ENCODE measurements at places on chromosomes 3 and 15.

DNA sequence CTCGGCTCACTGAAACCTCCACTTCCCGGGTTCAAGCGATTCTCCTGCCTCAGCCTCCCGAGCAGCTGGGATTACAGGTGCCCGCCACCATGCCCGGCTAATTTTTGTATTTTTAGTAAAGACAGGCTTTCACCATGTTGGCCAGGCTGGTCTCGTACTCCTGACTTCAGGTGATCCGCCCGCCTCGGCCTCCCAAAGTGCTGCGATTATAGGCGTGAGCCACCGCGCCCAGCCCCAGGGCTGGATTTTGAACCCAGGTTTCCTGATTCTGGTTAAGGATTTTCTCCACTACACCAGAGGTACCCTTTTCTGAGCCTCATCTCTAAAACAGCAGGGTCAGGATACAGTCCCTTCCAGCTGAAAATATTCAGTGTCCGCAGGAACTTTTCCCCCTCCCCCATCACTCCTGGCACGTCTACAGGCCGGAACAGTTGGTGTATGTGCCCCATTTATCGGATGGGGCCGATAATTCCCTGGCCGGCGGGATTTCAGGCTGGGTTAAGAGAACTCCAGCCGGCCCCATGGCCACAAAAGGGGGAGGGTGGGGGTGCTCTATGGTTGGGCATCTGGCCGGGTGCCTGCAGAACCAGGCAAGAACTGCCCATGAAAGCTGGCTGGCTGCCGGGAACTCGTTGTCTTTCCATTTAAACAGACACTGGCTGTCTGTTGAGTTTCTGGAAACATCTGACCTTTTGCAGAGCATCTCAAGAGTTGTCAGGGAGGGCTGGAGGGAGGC lies 26.8 kb upstream of the SEMA4B start:
- DNase-seq = no peak

- DNase-seq = no peak
These were observed 603 bp downstream of the SLC7A14 start for GRCh38 chr3:170585008-170585936.

- DNase-seq = no peak
These were observed 93.8 kb upstream of the IGF1R start for GRCh38 chr15:98554272-98555172.

DNA sequence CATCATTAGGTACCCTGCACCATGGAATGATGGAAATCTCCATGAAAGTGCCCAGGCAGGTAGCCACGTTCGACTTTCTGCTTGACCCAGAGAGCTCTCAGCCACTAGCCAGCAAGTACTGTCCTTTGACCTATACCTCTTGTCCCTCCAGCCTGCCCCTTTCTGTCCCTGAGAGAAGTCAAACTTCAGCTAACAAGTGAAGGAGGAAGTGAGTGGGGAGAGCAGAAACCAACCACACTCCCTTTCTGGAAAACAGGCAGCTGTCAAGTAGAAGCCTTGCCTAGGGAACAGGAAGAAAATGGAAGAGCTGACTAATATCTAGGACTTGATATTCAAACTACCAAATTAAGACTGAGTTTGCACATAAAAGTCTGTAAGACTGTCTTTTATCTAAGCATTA lies 30.3 kb upstream of the FSTL1 start:
- DNase-seq = no peak

- peak; percentile 37 for DNase-seq
These were observed 975 bp upstream of the FOXP1 start for GRCh38 chr3:71584394-71585011.

GRCh38 chr3:43869491-43869890 lies 178.8 kb downstream of the ABHD5 start:
- no peak for DNase-seq

GRCh38 chr3:165259541-165260193 lies 63.5 kb upstream of the SLITRK3 start:
- DNase-seq = no peak

GRCh38 chr15:28984421-28985315 lies 98.9 kb downstream of the APBA2 start:
- no peak for DNase-seq

DNA sequence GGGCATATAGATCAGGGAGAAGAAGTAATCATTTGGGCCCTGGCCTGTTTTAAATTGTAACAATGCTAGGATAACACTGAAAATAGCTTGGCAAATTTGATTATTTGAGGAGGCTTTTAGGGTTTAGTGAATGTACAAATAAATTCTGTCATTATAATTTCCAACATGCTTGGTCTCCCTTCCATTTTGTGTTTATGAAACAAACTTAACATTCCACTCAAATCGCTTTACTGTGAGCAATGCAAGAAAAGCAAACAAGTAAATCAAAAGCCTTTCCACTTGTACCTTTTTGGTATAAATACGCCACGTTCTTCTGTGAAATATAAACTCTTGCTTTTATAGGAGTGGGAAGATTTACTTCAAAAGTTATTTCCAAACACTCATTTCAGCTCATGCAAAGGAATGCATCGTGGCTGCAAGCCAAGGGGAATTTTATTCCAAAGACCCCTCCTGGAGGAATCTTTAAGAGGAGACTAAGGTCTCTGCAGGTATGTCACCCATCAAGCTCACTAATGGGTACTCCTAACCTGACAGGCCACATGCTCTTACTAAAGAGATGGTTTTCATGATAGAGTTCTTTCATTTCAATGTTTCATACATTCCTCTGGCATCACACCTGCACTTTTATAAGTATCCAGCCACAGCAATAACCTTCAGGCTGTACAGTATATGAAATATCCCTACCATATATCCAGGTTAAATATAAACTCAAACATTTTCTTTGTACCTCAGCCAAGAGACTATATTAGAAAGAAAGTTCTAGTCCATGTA lies 115.2 kb downstream of the P3H2 start:
- no peak for DNase-seq

- no peak for DNase-seq
These were observed at the start of gene FAH for GRCh38 chr15:80152896-80153876. TSS of gene FAH (plus strand) at chr15:80152999. CDS start at chr15:80153055, 56 bp downstream.

DNA sequence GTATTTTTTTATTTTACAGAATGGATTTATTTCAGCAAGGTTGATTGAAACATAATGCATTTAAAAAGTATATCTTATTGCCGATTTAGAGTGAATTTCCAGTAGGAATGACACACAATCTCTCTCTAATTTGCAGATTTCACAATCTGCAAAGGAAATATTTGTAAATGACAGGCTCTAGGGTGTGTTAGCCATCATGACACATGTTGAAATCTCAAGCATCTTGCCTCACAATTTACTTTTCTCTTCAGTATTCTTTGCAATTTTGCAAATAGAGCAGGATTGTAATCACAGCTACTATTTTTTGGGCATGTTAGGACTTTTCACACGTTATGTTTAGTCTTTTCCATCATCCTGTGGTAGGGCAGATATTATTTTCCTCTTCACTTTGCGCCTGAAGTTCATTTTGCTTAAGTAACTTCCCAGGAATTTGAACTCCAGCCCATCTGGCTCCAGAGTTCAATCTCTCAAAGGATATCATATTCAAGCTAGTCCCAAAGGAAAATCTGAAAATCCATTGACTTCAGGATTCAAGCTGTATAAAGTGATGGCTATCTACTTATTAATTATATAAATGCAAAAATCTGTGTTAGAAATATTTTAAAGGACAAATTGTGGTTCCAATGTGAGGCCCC lies 55.4 kb downstream of the ATP13A4 start:
- DNase-seq = no peak

- no peak for DNase-seq
These were observed 13.2 kb upstream of the TEX9 start for GRCh38 chr15:56351957-56352506.

DNA sequence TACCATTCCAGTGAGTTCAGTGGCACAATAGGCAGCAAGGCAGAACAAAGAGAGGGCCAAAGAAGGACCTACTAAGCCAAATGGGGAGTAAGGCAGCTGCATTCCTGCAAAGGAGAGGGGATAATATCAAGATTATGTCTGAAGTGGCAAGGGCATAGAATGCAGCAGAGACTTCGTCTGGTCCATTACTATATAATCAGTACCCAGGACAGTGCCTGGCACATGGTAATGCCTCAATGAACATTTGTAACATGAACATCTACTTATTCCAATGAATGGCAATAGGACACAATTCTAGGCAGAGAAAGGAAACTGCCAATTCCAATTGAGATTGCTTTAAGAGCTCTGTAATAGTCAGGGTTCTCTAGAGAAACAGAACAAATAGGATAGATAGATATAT lies 82.1 kb upstream of the STAC start:
- DNase-seq = no peak

GRCh38 chr3:183211352-183211751 lies 41.7 kb upstream of the B3GNT5 start:
- DNase-seq = no peak

DNA sequence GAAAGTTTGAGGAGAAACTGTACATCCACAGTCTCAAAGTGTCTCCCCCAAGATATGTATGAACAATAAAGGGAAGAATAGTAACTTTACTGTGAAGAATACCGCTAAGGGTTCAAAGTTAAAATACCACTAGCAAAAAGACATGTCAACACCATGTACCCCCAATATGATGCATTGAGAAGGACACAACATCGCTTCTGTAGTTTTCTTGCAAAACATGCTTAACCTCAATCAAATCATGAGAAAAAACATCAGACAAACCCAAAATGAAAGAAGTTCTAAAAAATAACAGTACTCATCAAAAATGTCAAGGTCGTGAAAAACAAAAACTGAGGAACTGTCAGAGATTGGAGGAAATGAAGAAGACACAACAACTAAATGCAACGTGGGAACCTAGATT lies 3.6 kb downstream of the HERC1 start:
- DNase-seq = no peak

GRCh38 chr15:93029836-93030429 lies 59.1 kb downstream of the RGMA start:
- no peak for DNase-seq

DNA sequence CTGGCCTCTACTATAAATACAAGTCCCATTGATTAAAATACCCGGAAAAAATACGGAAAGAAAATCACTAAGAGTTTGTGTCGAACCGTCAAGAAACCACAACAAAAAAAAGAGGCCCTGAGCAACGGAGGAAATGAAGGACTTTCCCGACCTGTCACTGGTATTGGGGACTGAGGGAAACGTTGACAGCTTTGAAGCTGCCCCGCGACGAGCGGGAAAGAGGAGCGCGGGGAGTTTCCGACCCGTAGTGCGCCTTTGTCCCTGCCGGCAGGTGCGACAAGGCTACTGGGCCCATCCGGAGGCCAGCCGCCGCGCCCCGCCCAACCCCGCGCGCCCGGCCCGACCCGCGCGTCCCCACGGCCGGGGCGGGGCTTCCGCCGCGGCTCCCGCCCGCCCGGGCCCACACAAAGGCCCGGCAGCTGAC lies 416 bp downstream of the PBRM1 start:
- DNase-seq = peak; percentile 53

DNA sequence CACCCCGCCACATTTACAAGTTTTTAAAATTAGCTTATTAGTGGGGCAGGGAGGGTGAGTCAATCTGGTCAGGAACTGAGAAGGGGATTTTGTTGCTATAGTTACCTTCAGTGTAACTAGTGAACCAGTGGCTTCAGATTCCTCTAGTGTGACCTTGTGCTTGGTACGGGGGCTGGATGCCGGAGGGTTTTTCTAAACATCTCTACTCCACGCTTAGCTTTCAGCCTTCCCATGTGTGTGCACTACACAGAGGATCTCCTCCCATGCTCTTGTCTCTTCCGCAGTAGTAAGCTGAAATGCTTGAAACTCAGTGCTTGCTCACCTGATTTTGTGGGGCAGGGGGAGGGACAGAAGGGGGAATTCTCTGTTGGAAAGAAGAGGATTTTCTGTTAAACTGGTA lies 67.9 kb upstream of the AKAP13 start:
- DNase-seq = no peak

GRCh38 chr3:1406250-1406649 lies 313.4 kb downstream of the CNTN6 start:
- no peak for DNase-seq

DNA sequence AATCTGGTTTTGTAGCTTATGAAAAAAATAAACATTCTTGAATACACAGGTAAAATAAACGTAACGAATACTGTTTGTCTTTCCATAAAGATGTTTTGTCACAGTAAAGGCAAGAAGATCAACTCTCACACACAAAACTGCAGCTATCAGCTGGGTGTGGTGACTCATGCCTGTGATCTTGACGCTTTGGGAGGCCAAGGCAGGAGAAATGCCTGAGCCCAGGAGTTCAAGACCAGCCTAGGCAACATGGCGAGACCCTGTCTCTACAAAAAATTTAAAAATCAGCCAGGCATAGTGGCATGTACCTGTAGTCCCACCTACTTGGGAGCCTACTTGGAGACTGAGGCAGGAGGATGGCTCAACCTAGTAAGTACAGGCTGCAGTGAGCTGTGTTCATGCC lies 39.6 kb downstream of the CBLB start:
- DNase-seq = no peak

- DNase-seq = no peak
These were observed 103.1 kb downstream of the CMSS1 start for GRCh38 chr3:99920481-99921376.

GRCh38 chr3:15769256-15769915 lies 28.4 kb downstream of the ANKRD28 start:
- no peak for DNase-seq

DNA sequence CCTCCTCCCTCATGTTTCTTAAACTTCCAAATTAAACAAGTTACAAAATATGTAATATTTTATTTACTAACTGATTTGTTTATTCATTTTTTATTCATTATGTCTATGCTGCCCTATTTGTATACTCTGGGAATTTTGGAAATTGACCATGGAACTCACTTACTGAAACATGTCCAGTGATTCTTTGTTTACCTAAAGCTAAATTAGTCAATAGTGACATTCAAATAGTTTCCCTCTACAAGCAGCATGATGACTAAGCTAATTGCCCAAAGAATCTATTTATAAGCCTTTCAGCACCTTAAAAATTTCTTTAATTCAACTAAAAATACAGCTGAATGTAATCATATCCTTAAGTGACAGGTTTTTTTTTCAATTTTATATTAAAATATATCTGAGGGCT lies 437.7 kb downstream of the SI start:
- no peak for DNase-seq

DNA sequence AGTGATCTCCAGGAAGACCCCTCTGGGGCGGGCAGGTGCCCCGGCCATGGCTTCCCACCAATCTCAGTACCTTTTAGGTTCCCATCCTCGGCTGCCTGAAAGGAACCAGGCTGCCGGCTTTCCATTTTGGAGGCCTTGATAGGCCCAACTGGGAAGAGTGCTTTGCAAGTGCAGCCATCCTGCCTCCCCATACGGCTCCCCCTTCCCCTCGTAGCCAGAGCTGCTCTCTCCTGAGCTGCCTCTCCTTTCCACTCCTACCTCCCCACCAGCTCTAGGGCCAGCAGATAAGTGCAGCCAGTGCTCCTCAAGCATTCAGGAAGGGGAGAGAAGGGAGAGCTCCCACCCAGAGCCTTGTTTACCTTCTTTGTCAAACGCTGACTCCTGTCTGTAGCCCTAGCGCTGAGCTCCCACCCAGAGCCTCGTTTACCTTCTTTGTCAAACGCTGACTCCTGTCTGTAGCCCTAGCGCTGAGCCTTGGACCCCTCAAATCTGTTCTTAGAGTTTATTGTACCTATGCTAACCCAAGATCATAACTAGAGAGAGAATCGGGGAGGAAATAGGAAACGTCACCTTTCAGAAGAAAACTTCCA lies 133.0 kb downstream of the LRRK1 start:
- DNase-seq = no peak

- DNase-seq = no peak
These were observed 55.9 kb downstream of the ALCAM start for GRCh38 chr3:105422645-105423044.

- DNase-seq = no peak
These were observed 61.0 kb upstream of the CSTA start for GRCh38 chr3:122263974-122264588.
